Mucosa of gallbladder (tissue), 1 donor: ENCODE measurements at places on chromosomes 2 and 18.
A peak's percentile ranks its signal among the peaks of the same experiment; 100 is the strongest.

GRCh38 chr18:3610813-3611212 is 160.8 kb downstream of the TGIF1 start:
- no peak for DNase-seq

DNA sequence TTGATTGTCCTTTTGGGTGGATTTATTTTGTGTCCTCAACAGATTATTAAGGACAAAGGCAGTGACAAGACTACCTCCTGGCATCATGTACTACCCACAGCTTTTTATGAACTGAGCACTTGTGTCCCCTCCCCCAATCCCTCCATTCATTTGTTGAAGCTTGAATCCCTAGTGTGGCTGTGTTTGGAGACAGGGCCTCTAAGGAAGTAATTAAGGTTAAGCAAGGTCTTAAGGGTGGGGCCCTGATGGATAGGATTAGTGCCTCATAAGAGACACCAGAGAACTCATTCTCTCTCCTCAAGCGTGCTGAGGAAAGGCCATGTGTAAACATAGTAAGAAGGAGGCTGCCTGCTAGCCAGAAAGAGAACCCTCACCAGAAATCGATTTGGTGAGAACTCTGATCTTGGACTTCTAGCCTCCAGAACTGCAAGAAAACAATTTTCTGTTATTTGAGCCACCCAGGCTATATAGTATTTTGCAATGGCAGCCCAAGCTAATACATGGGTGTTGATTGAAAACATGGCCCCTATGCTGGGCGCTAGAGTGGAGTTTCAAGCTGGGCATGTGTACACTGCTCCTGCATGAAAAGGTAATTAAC is 3.4 kb upstream of the MAP4K4 start:
- no peak for DNase-seq

DNA sequence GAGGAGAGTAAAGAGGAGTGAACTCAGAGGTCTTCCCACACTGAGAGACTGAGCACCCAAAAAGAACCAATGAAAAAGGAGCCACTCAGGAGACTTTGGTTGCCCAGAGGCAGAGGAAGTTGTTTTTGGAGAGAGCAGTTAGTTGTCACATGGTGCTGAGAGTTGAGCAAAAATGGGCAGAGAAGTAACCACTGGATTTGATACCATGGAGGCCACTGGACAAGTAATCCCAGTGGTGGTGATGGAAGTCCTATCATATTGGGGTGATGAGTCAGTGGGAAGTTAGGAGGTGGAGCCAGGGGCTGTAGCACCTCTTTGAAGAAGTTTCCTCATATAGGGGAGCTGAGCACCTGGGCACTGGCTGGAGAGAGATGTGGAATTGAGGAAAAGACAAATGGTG is 235.8 kb downstream of the TPGS2 start:
- DNase-seq, result no peak

DNA sequence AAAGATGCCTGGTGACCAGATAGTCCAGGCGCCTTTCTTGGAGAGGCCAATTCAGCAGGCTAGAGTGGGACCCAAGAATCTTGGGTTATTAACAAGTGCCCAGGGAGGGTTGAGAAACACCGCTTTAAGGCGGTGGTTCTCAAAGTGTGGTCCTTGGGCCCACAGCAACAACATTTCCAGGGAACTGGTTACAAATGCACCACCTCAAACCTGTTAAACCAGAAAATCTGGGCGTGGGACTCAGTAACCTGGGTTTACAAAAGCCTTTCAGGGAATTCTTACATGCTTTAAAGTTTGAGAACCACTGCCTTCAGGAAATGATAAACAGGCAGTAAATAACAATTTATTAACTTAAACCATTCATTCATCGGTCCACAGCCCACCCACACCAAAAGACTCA is 92.5 kb downstream of the SP3 start:
- DNase-seq, result no peak

DNA sequence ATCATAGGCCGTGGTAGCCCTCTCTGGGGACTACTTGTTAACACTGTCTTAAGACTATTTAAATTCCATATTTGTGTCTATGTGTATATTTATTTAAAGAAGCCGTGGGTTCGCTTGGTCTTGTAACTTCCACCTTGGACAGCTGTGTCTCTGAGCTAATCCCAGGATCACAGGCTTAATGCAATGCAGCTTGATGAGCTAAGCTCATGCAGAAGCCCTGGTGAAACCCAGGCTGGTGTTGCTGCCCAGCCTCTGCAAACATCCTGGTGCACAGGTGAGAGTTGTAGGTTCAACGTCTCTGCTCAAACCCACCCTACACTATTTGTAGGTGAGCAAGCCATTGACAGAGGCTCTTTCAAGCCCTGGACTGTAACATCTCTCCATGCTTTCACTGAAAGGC is 211.8 kb downstream of the FAM210A start:
- DNase-seq, result no peak

DNA sequence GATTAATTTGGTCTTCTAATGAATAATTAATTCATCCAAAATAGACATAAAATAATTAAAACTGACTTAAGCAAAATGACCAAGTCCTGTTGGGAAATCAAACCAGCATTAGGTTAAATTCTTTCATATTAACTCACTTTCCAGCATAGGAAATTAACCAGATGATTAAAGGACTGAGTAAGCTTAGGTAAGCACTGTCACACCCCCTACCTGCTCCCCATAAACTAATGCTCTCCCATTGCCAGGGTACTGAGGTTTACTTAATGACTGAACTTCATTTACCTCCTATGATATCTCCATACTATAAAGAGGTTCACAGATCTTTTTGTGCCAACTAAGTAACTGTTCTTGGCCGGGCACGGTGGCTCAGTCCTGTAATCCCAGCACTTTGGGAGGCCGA is 13.7 kb downstream of the DSC2 start:
- DNase-seq, result no peak

GRCh38 chr2:231181860-231182512 is 16.4 kb upstream of the ARMC9 start:
- peak; percentile 32 for DNase-seq

- DNase-seq, result no peak
Measured at GRCh38 chr2:166491461-166491860, 2.6 kb downstream of the SCN7A start.

- peak; percentile 38 for DNase-seq
Measured at GRCh38 chr2:128362889-128363228, 44.2 kb upstream of the HS6ST1 start.

- peak; percentile 26 for DNase-seq
Measured at GRCh38 chr18:23237524-23238151, 102.4 kb downstream of the CABLES1 start.

GRCh38 chr2:43759195-43759594 is 14.6 kb upstream of the DYNC2LI1 start:
- DNase-seq, result no peak

DNA sequence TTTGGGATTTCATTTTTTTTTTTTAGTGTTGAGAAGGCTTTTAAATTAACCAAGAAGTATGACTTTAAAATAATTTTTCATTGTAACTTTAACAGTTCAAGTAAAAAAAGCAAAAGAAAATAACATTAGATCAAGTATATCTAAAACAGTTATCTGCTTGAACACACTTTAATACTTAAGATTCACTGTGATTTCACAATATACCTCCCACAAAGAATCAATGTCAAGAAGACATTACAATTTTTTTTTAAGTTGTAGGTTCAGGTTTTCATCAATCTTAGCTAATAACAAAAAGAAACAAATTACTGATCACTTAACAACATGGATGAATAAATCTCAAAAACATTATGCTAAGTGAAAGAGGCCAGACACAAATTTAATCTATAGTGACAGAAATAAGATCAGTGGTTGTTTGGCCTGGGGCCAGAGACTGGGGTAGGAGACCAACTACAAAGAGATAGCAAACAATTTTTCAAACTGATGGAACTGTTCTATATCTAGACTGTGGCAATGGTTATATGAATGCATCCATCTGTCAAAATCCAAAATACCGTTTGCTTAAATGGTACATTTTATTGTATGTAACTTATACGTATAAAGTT is 74.8 kb upstream of the FRZB start:
- no peak for DNase-seq

GRCh38 chr2:163626639-163627109 is 109.1 kb downstream of the FIGN start:
- DNase-seq, result no peak

GRCh38 chr2:165240916-165241315 is 1.7 kb downstream of the SCN2A start:
- DNase-seq, result no peak

DNA sequence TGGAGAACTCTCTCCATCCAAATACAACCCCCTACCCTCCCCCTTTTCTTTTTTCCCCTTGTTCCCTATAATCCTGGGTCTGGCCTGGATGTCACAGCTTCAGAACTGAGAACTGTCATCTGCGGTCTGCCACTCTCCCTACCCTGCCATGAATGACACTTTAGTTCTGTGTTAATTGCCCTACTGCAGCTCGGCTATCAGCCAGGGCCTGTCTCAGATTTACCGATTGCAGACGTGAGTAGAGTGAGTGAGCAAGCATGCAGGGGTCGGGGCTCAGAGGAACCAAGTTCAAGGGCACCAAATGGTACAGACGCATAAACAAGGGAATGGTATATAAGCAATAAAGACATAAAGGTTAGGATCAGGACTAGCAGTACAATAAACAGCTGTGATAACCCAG is 967.8 kb downstream of the BCL11A start:
- no peak for DNase-seq

DNA sequence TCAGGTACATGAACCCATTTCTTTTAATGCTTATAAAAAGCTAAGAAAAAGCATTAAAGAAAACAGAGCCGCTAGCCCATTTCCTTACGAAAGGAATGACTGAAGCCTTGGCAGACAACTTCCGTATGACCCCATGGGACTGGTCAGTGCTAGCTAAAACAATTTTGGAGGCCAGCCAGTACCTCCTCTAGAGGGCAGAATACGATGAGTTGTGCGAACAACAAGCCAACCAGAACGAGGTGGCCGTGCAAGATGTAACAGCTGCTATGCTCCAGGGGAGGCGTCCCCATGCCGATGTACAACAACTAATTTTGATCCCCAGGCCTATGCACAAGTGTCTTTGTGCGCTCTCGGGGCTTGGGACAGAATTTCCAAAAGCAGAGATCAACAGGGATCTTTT is 16.7 kb downstream of the MAP3K2 start:
- DNase-seq, result no peak

GRCh38 chr2:183035954-183036669 is 2.1 kb downstream of the NCKAP1 start:
- DNase-seq, result no peak

DNA sequence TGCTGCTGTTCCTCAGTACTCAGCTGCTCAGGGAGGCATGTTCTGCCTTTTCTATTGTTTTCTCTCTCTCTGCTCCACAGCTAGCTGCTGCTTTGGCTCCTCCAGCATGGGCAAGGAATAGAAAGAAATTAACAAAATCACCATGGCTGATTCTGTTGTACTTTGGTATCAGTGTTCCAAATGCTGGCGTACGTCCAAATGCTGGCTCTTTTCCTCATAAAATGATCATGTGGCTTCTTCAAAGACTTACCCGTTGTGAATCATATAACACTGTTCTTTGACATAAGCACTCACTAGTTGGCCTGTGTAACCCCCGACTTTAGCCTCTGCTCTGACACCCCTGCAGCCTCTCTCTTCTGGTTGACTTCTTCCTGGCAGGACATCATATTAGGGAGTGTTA is 547.6 kb downstream of the CPS1 start:
- peak; percentile 49 for DNase-seq

DNA sequence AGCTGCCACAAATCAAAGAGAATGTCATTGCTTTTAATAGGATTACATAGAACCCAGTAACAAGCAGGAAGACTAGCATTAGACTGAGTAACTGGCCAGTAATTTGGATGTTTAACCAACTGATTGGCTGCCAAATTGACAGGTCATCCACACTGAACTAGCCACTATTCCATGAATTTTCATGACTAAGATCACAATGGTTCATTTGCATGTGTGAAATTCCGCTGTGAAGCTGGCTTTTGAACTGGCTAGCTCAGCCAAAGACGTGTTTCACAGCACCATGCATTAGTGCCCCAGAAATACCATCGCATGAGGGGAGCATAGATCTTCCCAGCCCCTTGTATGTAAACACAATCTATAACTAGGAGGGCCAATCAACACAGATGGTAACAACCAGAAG is 649.8 kb downstream of the ARHGAP15 start:
- no peak for DNase-seq

- no peak for DNase-seq
Measured at GRCh38 chr2:12211326-12212175, 465.1 kb downstream of the LPIN1 start.

- peak; percentile 92 for DNase-seq
Measured at GRCh38 chr18:62450546-62451410, 72.0 kb upstream of the ZCCHC2 start.

DNA sequence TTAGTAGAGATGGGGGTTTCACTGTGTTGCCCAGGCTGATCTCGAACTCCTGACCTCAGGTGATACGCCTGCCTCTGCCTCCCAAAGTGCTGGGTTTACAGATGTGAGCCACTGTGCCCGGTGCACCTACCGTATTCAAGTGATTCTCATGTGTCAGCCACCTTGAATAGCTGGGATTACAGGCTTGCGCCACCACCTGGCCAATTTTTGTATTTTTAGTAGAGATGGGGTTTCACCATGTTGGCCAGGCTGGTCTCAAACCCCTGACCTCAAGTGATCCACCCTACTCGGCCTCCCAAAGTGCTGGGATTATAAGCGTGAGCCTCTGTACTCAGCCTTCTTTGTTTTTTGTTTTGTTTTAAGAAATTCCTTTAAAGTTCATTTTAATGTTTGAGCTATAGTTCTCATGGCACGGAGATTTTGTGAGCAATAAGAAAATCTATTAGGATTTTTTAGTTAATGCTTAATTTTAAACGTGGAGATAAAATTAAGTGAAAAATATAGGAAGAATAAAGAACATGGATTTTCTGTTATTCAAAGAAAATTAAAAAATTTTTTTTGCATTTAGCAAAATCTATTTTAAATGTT is 242.6 kb downstream of the PHLPP1 start:
- DNase-seq, result no peak

DNA sequence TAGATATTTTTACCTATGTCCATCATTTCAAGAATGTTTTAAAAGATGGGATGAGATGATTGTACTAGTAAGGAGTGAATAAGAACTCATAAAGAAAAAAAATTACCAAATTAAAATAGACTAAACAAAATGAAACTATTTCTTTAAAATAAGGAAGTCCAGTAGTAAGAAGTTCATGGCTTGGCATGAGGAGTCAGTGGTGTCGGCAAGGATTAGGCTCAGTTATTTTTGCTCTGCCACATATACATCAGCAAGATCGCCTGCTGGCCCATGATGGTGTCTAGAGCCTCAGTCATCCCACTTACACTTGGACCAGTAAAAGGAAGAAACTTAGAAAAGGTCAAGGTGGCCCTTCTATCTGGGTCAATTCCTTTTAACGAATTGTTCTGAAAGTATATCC is 300.9 kb upstream of the SLC8A1 start:
- no peak for DNase-seq

DNA sequence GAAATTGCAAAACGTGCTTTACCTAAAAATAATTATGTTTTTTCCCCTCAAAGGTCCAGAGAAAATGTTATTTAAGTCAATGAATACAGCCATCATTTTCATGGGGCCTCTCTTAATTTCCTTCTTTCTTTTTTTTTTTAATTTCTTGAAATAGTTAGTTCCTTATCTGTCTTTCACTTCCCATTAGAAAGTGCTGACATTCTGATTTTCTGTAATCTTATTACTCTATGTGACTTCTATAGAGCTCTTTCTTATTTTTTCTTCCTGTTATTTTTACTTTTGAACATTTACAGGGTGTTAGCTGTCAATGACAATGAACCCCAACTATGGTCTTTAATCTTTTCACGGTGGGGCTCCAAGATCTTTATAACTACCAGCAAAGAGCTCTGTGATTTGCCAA is 30.0 kb downstream of the CTLA4 start:
- DNase-seq, result no peak
